ENCODE measurements at places on chromosomes 12 and 14. TPM values are rescaled to one million over a fixed set of nuclear protein-coding genes. Genes with fewer than 3 reads are reported as not detected.

DNA sequence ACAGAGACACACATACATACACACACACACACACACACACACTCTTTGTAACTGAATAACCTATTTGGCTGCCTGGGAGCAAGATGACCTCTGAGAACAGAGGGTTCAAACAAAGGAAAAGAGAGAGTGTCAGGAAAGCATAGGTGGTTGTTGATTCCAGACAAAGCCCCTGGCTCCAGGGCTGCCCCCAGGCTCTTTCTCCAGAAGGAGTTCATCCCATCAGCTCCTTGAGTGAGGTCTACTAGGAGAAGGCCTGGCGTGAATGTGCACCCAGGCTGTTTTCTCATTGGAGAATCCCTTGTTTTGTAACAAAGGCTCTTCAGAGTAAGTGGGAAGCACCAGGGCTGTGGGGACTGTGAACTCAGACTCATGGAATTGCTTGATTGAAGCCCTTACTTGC, 151.9 kb downstream of the EMP1 start:
- DNase-seq, result no peak

DNA sequence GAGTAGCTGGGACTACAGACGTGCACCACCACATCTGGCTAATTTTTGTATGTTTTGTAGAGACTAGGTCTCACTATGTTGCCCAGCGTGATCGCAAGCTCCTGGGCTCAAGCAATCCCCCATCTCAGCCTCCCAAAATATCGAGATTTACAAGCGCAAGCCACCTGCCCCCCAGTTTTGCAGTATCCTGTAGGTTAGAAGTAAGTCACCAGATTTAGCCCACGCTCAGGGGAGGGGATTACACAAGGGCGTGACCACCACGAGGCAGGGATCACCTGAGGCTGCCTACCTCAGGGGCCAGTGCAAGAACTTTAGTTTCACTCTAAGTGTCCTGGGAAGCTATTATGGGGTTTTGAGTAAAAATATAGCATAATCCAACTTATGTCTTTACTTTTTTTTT, 39.2 kb upstream of the PLEKHG6 start:
- no peak for DNase-seq

DNA sequence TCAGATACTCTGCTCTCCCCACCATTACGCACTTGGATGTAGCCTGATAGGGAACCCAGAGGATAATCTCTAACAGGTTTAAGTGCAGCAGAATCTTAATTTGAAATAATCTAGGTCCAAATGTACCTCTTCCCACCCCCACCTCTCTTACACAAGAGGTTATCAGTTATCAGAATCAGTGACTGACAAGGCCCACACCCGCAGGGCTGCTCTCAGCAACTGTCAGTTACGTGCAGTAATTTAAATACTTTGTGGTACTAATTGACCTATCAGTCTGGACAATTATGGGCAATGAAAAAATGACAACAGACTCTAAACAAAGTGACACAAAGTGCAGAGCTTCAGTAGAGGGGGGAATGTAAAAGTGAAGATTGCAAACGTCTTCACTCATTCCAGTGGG, 74.0 kb downstream of the CLIP1 start:
- no peak for DNase-seq

DNA sequence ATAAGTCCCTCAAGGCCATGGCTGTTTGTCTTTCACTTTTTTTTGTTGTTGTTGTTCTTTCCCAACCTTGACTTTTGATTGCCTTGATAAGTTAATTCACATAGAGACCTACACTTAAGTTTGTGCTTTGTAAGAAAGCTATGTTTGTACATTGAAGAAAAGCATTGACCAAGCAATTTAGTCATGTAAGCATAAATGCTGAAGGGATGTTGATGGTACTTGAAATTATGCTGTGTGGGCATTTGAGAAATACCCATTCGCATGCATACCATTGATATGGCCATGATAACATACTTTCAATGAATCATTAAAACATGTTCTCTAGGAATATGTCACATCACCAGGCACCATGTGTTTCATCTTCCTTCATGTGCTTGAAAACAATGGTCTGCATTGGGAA, 803.7 kb upstream of the TMEM132C start:
- DNase-seq, result no peak

The CEBPE gene
- total RNA-seq, result not detected

The ASCL1 gene
- not detected for total RNA-seq

The PTGER2 gene
- total RNA-seq, result 0.75 TPM

The TRHDE gene
- total RNA-seq, result 0.30 TPM

The LALBA gene
- not detected for total RNA-seq

The MANSC4 gene
- not detected for total RNA-seq

The TMPRSS12 gene
- not detected for total RNA-seq

The GSC gene
- 0.43 TPM for total RNA-seq

The ZDHHC22 gene
- total RNA-seq, result not detected

All from cardiac septum (tissue), 1 donor.